ENCODE measurements at places on chromosomes 1 and 21.
A peak's percentile ranks its signal among the peaks of the same experiment; 100 is the strongest.

GRCh38 chr1:87572891-87573290 lies 244.2 kb downstream of the LMO4 start:
- DNase-seq, result no peak

DNA sequence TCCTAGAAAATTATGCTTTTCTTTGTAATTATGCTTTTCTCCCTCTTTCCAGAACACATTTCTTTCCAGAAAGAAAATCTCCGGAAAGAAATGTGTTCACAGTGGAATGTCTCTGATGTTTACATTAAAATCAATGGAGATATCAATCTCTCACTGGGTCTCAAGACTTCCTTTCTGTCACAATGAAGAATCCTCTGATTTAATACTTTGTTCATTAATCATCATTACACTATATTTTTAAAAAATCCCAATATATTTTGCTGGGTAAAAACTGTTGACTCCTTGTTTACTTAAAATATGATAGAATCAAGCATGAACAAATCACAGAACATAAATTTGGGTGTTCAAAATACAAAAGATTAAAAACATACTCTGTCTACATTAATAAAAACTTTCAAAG lies 26.3 kb upstream of the TGFBR3 start:
- DNase-seq, result no peak

DNA sequence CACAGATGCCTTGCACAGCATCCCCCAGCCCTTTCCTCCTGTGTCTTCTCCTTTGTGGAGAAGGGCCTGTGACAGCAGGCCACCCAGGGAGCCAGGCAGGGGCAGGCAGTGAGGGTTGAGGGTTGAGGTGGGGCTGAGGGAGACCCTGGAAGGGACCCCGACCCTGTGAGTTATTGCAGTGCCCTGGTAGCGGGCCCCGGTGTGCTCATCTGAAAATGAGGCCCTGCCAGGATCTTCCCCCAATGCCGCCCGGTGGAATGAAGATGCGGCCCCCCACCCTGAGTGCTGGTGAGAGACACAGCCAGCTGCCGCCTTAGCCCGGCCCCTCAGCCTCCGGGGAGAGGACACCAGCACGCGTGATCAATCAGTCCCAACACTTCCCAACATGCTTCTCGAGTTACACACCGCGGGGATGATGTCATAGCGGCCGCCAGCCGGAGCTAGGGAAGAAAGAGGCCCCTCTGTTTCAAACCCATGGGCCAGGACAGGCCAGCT lies 36.2 kb upstream of the ACTRT2 start:
- no peak for DNase-seq

- DNase-seq, result peak; percentile 10
Measured at GRCh38 chr1:15459771-15460707, 3.5 kb downstream of the CELA2A start.

DNA sequence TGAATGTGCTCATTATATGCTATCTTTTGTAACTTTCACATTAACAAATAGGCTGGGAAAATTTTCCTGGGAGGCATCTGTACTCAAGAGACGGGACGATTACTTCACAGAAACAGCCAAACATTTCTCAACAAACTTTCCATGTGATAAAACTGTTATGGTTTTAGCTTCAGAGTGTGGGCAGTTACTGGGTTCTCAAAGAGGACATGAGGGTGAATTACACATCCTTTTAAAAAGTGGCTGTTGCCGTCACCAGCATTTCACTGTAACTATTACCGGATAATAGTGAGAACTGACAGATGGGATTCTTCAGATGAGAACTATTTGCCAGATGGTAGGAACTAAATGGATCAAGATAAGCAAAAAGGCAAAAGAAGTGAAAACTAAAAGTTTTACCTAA lies 109.1 kb downstream of the APP start:
- no peak for DNase-seq

DNA sequence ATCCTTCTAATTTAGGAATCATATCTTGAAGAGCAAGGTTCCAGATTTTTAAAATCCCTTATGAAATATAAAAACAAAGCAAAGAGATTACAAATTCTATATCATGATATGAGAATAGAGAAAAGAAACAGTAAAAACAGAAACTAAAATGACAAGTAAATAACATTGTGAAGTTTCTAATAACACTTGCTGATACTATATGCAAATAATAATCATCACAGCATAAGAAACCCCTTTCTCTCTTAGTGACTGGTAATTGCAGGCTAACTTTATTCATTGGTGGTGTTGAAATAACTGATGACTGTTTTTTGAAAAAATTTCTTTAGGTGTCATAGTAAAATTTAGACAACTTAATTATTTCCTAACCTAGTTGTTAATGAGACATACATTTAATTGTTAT lies 281.6 kb downstream of the PLA2G4A start:
- no peak for DNase-seq

DNA sequence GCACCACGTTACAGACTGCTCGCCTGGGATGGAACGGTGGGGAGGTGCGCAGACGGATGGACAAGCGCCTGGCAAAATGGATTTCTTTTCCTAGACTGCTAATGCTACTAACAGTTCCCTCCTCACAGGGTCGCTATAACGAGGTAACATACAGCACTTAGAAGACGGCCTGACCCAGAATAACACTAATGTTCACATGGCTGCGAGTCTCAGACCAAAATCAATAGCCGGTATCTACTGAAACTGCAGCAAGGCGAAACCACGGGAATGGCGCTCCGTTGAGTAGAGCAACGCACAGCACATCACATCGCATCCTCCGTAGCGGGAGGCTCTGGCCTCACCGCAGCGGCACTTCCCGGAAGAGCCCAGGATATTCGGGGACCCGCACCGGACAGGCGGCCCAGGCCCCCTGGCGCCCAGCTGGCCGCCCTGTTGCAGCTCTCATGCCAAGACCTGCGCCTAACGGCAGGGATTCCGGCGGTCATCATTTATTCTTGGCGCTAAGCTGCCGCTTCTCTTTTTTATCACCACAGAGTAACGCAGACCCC lies 46.6 kb downstream of the VPS26C start:
- peak; percentile 49 for DNase-seq

DNA sequence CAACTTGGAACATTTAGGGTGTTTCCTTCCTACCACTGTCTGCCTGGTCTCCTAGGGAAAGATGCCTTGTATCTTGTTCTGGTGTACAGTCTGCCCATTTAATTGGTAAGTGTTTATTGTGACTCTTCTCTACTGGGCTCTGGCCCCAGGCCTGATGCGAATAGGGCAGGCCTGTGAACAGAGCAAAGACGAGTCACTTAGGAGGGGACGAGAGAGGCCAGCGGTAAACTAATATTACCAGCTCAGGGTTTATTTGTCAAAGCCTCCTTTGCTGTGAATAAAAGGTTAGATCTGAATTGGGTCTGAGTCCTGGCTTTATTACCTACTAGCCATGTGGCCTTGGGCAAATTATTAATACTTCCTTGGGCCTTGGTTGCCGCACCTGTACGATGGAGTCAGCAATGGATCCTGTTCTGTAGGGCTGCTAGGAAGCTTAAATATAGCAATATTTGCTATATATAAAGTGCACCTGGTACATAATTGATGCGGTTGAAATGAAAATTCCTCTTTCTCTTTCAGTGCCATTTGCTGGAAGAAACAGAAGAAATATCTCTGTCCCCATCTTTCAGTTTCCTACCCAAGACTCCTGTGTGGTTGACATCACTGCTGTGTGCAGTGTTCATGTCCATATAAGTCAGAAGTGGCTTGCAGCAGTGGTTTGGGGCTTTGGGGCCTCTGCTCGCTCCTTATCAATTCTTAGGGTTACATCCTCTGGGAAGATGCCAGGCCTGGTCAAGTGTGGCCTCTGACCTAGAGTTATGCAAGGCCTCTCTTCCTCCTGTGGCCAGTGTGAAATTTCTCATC lies 32.4 kb downstream of the MAPKAPK2 start:
- no peak for DNase-seq

DNA sequence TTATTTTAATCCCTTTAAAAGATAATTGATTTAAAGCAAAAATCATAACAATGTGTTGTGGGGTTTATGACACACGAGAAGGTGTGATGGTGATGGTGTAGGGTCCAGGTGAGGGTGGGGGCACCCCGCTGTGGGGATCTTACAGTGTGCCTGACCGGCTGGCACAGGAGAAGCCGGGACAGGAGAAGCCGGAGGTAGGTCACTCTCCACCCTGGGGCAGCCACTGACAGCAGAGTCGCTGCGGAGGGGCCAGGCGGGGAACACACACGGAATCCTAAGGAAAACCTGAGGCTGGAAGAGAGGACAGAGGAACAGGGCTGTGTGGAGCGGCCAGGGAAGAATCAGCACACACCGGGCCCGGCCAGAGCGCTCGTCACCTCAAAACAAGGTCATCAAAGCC lies 4.3 kb upstream of the LRRC3 start:
- DNase-seq, result no peak
